ENCODE measurements at places on chromosomes 12 and 14.

DNA sequence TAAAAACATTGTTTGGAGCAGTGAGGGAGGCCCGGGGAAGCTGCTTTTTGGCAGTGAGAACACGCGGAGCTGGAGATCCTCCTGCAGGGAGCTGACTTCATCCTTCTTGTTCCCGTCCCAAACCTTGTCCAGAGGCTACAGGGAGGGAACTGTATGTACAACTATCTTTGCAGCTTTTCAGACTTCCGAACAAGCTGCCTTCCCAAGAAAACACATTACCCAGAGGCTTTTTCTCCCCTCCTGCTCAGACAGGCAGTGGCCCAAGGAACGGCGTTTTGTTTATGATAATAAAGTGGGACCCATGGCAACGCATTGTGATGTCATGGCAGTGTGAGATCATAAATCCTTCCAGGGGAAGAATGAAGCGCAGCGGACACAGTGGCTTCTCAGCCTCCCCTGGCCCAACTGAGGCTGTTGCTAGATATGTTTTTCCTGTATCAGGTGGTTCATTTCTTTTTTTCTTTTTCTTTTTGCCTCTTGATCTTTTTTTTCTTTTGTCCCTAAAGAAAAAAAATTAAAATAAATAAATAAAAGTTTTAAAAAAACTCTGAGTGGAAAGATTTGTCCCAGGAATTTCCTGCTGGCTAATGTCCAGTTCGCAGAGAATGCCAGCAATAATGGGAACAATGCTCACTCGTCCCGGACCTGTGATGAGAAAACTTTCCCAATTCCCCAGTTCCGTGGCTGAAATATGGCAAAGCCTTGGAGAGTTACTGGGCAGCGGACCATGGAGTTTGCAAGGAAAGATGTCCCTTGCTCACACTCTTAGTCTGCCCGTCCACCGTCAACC lies 103.4 kb upstream of the MAP1LC3B2 start:
- peak; percentile 66 for DNase-seq

DNA sequence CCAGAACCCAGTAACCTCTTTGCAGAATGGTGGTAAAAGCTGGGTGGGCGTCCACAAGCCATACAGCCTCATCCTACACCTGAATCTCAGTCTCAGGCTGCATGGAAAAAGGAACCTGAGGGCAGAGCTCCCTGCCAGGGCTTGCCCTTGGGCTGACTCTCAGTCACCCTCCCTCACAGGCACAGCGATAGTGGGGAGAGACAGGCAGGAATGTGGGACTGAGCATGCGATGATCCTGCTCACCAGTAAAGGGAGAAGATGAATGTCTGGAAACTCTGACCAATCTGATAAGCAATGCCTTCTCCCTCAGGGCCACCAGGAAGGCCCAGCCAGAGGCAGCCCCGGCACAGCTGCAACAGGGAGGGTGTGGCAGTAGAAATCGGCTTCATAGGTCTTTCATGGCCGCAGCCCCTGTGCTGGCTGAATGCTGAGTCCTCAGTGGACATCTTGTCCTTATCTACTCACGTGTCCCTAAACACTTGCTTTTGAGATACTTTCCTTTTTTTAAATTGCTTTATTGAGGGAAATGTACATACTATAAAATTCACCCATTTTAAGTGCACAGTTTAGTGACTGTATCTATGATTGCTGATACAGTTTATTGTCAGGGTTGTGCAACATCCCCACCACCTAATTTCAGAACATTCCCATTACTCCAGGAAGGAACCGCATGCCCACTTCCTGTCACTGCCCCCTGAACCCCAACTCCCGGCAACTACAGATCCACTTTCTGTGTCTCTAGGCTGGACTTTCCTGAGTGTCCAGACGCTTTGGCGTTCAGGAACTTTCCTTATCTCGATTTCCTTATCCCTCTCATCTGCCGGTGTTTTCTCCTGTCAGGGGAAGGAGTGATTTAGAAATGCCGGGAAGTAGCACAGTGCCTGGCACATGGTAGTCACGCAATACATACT lies 258.1 kb downstream of the PCNX1 start:
- no peak for DNase-seq

GRCh38 chr12:55844961-55845360 lies 2.2 kb upstream of the MMP19 start:
- DNase-seq = peak; percentile 57

DNA sequence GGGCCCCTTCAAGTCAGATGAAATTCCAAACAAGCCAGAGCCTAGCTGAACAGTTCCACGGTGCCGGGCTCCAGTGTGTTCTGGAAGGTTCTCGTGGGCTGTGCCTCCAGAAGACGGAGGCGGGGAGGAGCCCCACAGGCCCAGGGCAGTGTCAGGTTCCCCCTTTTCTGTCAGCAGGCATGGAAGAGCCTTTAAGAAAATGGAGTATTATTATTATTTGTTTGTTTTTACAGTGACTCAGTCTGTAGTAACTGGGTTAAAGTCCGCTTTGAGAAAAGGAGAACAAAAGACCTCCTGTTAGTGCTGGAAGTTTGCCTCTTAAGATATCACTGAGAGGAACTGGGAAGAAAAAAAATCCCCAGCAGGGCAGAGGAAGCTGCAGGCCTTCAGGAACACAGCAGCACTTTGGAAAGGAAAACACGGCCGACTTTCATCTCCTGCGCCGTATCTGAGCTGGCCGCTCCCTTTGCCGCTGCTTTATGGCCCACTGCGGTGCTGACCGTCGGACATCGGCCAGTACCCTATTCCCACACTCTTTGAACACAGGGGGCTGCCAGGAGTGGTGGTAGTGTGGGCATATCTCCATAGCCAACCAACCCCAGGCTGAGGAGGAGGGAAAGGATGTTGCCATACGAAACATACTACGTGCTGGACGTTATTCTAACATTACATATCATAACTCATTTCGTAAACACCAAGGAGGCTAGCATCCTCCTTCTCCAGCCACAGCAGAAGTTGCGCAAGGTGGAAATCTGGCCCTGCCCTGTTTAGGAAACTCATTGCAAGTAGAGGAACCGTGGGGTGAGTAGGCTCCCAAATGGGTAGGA lies 194.0 kb downstream of the ZFP36L1 start:
- peak; percentile 94 for DNase-seq

DNA sequence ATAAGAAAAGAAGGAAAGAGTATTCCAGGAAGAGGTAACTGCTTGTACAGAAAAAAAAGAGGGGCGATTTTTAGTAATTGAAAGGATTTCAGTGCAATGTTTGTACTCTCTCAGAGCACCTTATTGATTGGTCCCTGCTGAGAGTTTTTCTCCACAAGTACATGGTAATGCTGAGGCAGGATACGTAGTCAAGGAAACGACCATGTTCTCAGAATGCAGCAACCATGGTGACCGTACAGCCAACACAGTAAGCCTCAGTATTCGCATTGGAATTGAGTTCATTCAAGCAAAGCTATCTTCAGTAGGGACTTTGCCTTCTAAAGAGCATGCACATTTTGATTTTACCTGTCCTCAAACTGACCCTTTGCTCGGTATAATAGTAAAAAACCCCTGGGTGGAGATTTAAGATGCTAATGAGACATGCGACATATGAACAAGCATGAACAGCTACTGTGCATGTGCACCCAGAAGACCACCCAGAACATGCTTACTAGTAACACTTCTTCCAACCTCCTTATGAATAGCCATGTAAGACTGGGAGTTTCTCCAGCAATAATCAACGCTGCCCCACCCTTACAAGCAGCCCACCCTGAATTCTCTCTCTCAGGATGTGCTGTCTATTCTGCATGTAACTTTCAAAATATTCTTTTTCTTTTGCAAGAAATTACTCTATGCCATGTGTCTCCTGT lies 6.2 kb upstream of the SLC41A2 start:
- no peak for DNase-seq

GRCh38 chr12:54991161-54991990 lies 6.8 kb upstream of the TESPA1 start:
- peak; percentile 52 for DNase-seq

GRCh38 chr12:93572712-93573551 lies 457 bp downstream of the SOCS2 start:
- DNase-seq = no peak

Data from inflammatory macrophage treated with lipopolysaccharide for 1 hour (primary cell).